A673 (cell line): ENCODE measurements at places on chromosomes 3 and 15.

DNA sequence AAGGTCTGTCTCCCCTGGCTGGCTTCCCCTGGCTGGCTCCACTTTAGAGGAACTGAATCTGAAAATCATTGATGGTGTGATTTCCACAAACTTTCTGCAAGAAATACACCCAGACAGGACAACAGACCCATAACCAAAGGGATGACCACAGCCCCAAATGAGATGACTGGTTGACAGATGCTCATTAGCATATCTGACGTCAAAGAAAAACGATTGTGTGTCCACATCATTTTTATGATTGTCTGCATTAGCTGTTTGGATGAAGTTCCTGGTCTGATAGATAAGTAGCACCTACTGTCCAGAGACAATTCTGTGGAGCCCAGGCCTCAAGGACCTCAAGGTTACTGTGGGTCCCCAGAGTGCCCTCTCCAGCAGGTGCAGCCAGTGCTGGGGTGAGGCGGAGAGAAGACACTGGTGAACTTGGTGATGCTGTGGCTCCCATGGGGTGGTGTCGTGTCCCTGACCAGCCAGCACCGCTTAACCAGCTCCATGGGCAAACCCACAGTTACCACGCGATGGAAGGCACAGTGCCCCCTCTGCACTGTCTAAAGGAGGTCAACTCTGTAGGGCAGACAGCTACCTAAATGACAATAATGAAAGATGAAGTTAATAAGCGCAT lies 127.4 kb downstream of the NSMCE3 start:
- no peak for DNase-seq

DNA sequence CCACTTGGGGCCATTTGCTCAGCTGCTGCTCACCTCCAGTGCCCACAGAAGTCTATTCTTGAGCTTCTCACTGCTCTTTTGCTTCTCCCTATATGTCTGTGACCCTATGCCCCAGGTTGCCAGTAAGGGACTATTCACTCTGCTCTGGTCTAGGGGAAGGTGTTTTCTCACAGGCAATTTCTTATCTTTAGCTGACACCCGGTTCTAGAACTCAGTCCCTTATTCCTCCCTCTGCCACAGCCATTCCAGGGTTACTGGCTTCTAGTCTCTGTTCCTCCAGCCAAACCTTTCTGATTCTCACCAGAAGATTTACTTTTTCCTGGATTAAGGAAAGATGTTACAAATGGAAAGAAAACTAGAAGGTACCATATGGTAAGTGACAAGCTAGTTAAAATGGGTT lies 574.0 kb downstream of the NTRK3 start:
- DNase-seq, result no peak

DNA sequence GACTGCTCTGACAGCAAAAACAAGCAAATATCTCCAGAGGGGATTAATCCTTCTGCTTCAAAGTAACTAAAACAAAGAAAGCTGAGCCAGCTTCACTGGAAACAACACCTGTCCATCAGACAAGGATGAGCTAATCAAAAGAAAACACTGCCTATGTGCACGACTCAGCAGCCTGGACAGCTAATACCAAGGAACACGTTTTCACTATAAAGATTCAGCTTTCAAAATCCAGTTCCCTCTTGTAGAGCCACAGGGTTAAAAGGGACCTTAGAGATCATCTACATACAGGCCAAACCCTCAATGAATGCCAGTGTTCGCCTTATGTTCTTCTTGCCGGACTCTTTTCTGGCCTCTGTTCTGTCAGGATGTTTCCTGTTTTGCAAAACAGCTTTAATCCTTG lies 6.9 kb downstream of the TUSC7 start:
- DNase-seq, result no peak

GRCh38 chr15:94258246-94258645 lies 26.9 kb downstream of the MCTP2 start:
- no peak for DNase-seq

GRCh38 chr3:144556392-144556791 lies 584.8 kb downstream of the DIPK2A start:
- no peak for DNase-seq
